Dermis microvascular lymphatic vessel endothelial cell (primary cell): ENCODE measurements at places on chromosomes 16 and 17.

GRCh38 chr17:42049834-42050392 is 488 bp downstream of the C17orf113 start:
- no peak for DNase-seq

GRCh38 chr17:42640121-42640520 is 19.0 kb upstream of the TUBG2 start:
- no peak for DNase-seq

DNA sequence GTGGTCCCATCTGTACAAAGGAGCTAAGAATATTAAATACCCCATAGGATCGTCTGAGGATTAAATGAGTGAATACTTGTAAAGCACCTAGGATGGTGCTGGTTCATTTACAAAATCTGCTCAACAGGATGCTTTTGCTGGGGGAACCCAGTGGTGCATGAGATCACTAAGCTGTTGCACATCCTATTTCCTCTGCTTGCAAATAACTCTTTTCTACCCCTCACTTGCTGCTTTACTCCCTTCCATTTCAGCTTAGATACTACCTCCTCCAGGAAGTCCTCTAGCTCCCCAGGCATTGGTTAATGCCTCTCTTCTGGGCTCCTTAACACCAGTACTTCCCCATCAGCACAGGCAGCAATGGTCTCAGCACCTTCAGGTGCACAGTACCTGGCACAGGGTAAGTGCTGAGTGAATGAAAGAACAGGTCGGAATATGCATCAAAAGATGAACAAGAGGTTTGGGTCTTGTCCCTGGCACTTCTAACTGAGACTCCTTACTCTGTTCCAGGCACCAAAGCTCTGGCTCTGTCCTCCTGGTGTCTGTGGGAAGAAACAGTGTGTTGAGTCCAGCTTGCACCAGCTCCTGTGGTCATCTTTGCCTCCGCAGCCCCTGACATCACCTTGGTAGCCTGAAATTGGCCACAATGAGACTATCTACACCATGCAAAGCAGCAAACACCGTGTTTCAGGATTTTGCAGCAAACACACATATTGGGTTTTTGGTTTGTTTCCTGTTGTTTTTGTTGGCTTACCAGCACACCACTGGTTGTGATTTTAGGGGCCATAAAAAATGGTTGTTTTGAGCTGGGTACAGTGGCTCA is 24.1 kb upstream of the IL21R start:
- no peak for DNase-seq

DNA sequence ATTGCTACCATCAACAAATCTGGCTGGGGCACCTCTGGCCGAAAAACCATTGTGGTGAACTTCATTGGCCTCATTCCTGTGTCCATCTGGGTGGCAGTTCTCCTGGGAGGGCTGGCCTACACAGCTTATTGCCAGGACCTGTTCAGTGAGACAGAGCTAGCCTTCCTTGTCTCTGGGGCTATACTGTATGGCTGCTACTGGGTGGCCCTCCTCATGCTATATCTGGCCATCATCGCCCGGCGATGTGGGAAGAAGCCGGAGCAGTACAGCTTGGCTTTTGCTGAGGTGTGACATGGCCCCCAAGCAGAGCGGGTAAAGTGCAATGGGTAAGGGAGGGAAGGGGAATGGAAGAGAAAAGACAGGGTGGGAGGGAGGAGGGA is 9.5 kb downstream of the HAS3 start:
- no peak for DNase-seq

DNA sequence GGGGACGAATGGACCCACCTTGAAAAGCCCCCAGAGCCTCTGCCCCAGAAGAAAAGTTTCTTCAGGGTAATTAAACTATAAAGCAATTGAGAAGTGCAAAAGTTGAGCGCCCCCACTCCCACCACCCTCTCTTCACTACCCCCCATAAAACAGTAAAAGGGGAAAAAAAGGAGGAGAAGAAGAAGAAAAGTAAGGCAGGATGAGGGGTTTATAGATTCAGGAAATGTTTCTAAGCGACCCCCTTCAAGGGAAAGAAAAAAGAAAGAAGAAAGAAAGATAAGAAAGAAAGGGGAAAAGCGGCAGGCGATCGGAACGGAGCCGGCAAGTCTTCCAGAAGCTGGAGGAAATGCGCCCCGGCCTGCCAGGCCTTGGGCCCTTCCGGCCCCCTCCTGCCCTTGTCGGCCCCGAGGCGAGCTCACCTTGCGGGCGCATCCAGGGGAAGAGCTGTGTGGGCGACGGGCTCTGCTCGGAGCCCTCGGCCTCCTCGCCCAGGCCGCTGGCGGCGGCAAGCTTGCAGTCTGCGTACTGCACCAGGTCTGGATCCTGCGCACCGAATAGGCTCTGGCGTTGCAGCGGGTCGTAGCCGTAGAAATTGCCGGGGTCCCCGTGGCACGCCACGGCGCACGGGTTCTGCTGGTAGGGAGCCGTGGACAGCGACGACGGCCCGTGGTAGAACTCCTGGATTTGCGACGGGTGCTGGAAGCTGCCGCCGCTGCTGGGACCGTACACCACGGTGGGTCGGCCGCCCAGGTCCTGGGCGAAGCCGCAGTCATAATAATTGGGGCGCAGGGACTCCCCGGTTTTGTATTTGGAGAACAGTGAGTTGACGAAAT is 1.0 kb downstream of the HOXB8 start:
- DNase-seq = no peak

DNA sequence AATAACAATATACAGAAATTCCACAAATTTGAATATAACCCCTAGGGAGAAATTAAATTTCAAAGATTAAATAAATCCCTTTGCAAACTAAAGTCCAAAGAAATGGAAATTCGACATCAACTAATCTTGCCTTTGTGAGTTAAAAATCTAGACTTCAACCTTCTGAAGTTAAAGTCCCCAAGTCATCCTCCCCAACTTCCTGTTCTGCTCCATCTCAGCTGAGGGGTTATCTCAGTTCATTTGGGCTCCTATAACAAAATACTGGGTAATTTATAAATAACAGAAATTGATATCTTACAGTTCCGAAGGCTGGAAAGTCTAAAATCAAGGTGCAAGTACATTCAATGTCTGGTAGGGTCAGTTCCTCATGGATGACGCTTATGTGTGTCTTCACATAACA is 22.8 kb upstream of the KDM6B start:
- DNase-seq = no peak

GRCh38 chr16:2044541-2044940 is 3.1 kb downstream of the NTHL1 start:
- DNase-seq = no peak

DNA sequence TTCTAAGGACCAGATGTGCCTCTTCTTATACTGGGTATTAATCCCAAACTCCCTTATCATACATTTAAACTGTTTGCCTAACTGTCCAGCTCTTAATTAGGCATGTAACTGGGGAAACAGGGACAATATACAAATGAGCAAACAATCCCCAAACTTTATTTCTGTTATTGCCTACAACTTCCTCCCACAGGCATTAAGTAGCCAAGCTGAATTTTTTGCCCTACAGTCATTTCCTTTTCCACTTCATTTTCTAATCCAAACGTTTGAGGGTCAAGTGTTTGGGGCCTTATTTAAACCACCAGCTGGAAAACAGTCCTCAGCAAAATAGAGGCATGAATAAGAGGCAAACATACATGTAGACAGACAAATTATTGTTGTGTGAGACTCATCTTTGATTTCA is 77.4 kb upstream of the CCL2 start:
- DNase-seq = peak; percentile 72

DNA sequence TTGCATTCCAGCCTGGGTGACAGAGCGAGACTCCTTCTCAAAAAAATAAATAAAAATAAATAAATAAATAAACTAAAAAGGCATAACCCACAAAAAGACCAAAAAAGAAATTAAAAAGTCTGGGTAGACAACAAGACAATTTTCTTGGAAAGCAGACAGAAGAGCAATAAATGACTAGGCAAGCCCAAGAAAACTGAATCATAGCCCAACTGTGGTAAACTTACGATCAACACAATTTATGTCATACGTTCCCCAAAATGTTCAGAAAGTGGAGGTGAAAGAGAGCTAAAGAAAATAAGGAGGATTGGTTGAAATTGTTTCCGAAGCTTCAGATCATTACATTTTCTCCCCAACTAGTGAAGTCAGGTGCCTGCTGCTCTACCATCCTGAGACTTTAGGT is 31.3 kb upstream of the C17orf78 start:
- DNase-seq = no peak

- no peak for DNase-seq
These were observed 911.1 kb upstream of the EEF2KMT start for GRCh38 chr16:6008670-6009069.

- DNase-seq = no peak
These were observed 1.2 kb upstream of the ZMYND15 start for GRCh38 chr17:4738136-4739121.

- no peak for DNase-seq
These were observed 81.5 kb downstream of the GAS7 start for GRCh38 chr17:10116753-10117420.

- DNase-seq = no peak
These were observed 62.6 kb downstream of the BANP start for GRCh38 chr16:88013766-88014251.

- DNase-seq = no peak
These were observed 8.2 kb downstream of the CES2 start for GRCh38 chr16:66943426-66944053.

DNA sequence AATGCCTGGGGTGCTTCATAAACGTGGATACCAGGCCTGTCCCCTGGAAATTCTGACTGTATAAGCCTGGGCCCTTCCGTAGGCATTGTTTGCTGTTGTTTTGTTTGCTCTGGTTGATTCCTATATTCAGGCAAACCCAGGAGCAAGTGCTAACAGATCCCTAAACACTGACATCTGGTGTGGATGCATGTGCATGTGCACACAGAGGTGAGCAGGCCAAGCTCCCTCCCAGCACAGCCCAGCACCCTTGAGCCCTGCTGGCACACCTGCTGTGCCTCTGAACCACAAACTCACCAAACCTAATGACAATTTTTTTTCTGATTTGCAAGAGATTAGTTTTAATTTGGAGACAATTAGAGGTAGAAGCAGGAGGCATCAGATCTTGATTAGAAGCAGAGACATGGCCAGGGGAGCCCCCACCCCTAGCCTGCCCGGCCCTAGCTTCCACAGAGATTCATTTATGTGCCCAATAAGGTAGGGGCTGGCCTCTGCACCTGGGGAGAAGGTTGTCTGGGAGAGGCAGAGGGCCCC is 40.4 kb downstream of the TMEM132E start:
- no peak for DNase-seq

- no peak for DNase-seq
These were observed 53.1 kb downstream of the HS3ST3B1 start for GRCh38 chr17:14353861-14354474.

DNA sequence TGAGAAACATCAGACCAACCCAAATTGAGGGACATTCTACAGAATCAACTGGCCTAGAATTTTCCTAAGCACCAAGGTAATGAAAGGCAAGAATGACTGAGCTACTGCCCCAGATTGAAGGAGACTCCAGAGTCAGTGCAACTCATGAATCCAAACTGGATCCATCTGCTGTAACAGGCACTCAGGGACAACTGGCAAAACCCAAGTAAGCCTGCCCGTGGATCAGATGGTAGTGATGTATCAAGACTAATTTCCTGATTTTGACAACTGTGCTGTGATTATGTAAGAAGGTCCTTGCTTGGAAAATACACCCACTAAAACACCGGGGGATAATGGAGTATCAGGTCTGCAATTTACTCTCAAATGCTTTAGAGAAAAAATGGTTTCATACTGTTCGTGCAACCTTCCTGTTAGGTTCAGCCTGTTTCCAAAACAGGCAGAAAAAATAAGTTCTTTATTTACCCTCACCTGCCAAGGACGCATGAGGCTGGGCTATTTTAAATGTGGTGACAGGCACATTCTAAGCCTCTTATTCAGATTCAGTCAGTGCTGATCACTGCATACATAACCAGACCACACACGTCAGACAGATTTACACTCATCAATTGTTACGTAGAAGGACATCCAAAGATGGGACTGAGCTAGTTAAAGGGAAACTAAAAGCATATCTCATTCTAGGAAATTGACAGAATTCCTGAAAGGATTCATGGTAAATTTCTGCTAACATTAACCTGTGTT is 7.0 kb downstream of the MBTPS1 start:
- DNase-seq = no peak

DNA sequence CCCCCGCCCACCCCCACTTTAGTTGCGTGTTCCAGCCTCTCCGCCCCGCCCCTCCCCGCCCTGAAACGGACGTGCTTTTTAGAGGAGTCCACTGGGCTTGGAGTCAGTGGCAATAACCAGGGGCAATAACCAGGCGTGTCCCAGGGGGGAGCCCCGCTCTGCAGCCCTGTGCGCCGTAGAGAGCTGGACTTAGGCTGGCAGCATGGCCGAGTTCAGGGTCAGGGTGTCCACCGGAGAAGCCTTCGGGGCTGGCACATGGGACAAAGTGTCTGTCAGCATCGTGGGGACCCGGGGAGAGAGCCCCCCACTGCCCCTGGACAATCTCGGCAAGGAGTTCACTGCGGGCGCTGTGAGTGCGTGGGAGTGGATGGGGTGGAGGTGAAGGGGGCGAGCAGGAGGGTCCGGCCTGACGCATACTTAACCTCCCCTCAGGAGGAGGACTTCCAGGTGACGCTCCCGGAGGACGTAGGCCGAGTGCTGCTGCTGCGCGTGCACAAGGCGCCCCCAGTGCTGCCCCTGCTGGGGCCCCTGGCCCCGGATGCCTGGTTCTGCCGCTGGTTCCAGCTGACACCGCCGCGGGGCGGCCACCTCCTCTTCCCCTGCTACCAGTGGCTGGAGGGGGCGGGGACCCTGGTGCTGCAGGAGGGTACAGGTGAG is at the start of gene ALOX15B:
Gene ALOX15B (plus strand): TSS at position 106 of the 657 bp plus-strand sequence. CDS start 97 bp downstream, at position 203.
- DNase-seq = no peak

- DNase-seq = no peak
These were observed 492.5 kb upstream of the HSBP1 start for GRCh38 chr16:83315271-83315670.

DNA sequence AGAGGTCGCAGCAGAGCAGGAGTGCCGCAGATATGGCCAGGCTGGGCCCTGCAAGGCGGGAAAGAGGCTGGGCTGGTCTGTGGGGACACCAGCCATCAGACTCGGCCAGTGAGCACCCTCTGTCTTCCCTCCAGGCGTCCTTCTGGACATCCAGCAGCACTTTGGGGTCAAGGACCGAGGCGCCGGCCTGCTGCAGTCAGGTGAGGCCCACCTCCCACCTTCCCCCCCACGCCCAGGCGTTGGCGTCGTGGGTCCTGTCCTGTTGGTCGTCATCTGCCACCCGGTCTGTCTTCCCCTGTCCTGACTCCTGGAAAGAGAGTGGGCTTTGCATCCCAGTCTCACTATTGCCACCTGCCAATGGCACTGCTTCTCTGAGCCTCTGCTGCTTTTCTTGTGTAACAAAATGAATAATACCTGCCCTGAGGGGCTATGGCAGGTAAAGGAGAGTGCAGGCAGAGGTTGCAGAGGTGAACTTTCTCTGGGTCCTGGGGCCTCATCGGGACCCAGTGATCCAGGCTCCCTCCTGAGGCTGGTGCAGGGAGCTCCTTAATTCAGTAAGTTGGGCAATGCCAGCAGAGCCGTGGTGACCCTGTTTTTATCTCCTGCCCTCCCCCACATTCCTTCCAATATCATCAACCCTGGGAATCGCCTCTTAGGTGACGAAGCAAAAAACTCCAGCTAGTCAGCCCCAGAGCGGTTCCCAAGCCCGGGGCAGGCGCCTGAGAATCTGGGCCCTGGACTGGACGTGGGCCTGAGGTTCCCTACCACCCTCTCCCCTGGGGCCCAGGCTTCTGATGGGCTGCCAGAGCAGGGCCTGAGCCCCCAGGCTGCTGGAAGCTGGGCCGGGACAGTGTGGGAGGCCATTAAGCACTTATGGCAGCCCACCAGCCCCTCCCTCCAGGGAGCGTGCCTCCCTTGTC is 14.7 kb downstream of the SPNS2 start:
- DNase-seq = no peak

- no peak for DNase-seq
These were observed 43.2 kb downstream of the CLEC16A start for GRCh38 chr16:10987361-10988163.

- no peak for DNase-seq
These were observed 1.4 kb upstream of the ECI1 start for GRCh38 chr16:2252806-2253148.

GRCh38 chr17:30173649-30174048 is 57.0 kb downstream of the NSRP1 start:
- no peak for DNase-seq
